ENCODE measurements at places on chromosomes 11 and 22.

- no peak for DNase-seq
Observed at GRCh38 chr22:49460592-49461281, 366.9 kb downstream of the BRD1 start.

GRCh38 chr11:255176-255575 is 18.4 kb downstream of the PSMD13 start:
- no peak for DNase-seq

DNA sequence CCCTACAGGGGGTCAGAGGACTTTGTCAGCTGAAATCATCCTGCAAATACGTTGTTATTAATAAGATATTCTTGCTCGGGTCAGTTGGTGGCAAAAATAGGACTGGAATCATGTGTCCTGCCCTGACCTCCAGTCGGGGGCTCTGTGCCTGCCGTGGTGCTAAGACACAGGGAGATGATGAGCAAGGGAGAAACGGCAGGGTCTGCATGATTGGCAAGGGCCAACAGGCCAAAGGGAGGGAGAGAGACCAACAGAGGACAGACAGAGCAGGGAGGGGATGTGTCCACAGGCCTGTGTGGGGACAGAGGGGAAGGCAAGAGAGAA is 10.4 kb upstream of the TSKU start:
- DNase-seq, result no peak

DNA sequence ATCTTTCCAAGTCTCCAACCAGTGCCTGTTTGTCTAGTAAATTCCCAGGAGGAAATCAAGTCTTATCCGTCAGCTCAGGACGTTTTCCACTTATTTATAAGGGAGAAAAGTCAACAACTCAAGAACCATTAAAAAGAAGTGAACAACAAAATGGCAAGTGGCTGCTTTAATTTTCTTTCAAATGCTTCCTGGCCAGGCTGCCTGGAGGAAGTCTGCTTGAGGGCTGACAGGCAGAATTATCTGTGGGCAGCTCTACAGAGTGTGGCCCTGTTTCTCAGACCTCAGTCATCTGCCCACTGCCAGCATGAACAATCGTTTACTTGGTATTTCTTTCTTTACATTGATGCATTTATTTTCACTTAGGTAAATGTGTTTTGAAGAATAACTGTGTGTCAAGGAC is 281.9 kb upstream of the ISX start:
- DNase-seq, result no peak

DNA sequence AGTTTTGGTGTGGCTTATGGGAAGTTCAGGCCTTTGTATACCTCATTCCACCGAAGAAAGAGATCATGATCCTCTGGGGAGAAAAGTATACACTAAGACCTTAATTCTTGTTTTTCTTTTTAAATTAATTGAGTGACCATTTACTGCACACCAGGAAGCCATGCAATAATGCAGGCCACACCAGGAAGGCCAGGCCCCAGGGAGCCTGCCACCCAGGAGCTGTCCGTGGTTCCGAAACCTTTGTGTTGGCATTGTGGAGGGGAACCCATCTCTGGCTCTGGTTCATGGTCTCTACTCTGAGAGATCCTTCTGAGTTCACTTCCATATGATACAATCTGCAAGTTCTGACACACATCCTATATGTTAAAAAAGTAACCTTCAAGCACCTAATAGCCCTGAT is 291.8 kb downstream of the MIAT start:
- peak; percentile 25 for DNase-seq

- peak; percentile 23 for DNase-seq
Observed at GRCh38 chr22:35218079-35218478, 39.2 kb upstream of the HMGXB4 start.

- DNase-seq, result no peak
Observed at GRCh38 chr22:24436553-24436952, 9.2 kb downstream of the ADORA2A start.

- no peak for DNase-seq
Observed at GRCh38 chr11:117371453-117371852, 43.8 kb downstream of the CEP164 start.

- no peak for DNase-seq
Observed at GRCh38 chr11:75477614-75477935, 44.6 kb upstream of the KLHL35 start.

DNA sequence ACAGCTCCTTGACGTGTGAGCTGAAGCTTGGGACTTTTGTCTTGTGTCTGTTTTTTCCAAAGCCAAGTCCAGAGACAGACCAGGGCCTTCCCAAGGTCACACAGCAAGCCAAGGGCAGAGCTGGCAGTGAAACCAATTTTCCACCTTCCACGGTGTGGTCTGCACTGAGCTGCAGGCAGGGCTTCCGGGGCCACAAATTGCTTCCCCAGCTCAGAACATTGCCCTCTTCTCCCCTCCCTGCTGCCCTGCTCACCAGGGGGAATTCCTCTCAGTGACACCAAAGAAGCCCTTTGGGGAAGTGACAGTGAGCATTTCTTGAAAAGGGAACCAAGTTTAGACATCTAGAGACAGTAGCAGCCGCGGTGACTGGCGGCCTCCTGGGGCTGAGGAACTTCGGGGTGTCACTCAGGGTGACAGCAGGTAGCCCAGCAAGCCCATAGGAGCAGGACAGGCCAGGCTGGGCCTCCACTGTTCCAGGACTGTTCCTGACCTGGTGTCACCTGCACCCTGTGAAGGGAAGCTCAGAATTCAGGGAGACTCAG is 9.2 kb downstream of the FXYD2 start:
- DNase-seq, result no peak

GRCh38 chr11:45440111-45440510 is 154.0 kb upstream of the SYT13 start:
- no peak for DNase-seq

GRCh38 chr11:31927982-31928381 is 116.9 kb upstream of the PAX6 start:
- DNase-seq, result no peak
